DMS79 treated with DMSO at 0.1 percent for 48 hours (cell line): ENCODE measurements at places on chromosomes 13 and 19.

GRCh38 chr19:47123406-47123805 lies 7.2 kb upstream of the SAE1 start:
- DNase-seq, result no peak

DNA sequence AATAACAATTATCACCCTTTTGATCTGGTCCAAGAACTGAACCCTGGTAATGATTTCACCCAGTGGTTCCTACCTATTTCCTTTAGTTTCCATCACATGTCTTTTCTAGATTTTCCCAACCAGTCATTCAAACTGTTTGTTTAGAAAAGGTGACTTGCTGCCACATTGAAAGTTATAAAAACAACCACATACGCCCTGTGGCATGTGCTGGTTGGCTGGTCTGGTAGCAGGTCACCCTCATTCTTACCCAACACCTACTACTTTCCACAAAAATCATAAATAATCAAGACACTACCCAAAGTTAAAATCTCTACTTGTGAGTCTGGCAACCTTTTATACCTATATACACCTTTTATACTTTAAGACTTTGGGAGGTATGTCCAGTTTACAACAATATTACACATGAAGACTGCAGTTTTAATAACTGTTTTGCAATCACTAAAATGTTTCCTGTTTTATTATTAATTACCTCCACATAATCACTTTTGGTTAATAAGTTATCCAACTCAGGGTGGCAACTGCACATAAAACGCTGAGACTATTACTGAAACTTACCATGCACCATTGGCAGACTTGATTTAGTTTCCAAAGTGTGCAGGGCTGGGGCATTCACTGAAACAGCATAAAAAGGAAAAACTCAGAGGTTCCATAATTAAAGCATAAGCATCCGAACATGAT lies 38.9 kb downstream of the DZIP1 start:
- no peak for DNase-seq

DNA sequence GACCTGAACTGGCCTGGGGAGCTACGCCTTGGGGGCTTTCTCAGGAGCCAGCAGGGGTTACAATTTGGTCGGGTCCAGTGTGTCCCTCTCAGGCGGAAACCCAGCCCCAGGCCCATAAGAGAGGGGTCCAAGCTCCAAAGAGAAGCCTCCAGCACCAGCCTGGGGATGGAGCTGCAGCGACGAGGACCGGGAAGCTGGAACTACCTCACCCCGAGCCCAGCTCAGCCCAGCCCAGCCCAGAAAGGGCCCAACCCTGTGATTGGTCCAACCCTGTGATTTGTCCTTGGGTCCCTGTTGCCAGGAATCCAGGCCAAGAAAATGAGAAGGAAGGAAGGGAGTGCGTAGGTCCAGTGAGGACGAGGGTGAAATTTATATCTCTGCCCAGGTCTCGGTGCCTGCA lies 24.1 kb downstream of the CLEC4M start:
- no peak for DNase-seq

GRCh38 chr13:101727118-101727517 lies 274.6 kb downstream of the ITGBL1 start:
- no peak for DNase-seq

GRCh38 chr19:6530386-6531162 lies at the start of gene TNFSF9:
TSS of gene TNFSF9 (plus strand) at chr19:6531026. CDS start at chr19:6531037, 11 bp downstream.
- peak; percentile 18 for DNase-seq

GRCh38 chr19:34269489-34269888 lies 15.1 kb downstream of the GARRE1 start:
- no peak for DNase-seq

- DNase-seq, result no peak
Measured at GRCh38 chr19:3362217-3362906, 4.0 kb upstream of the NFIC start.
